Right renal pelvis (tissue), 4 donors: ENCODE measurements at places on chromosomes 1 and 21.

DNA sequence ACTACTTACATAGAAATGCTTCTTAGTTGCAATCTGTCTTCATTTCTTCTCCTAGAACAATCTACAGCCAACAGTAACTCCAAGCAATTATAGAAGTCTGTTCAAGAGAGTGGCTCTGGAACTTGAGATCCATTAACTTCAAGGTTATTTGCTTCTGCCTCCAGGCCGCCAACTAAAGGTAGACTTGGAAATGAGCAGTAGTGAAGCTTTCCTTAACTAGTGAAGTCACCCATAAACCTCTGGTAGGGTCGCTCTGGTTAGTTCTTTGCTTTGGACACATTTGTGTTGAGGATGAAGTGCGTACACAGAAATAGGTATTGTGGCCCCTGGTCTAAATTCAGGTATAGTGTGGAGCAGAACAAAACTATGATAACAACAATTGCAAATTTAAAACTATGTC lies 809.9 kb upstream of the RGS18 start:
- no peak for DNase-seq

GRCh38 chr1:98216304-98216703 lies 295.5 kb upstream of the DPYD start:
- no peak for DNase-seq

DNA sequence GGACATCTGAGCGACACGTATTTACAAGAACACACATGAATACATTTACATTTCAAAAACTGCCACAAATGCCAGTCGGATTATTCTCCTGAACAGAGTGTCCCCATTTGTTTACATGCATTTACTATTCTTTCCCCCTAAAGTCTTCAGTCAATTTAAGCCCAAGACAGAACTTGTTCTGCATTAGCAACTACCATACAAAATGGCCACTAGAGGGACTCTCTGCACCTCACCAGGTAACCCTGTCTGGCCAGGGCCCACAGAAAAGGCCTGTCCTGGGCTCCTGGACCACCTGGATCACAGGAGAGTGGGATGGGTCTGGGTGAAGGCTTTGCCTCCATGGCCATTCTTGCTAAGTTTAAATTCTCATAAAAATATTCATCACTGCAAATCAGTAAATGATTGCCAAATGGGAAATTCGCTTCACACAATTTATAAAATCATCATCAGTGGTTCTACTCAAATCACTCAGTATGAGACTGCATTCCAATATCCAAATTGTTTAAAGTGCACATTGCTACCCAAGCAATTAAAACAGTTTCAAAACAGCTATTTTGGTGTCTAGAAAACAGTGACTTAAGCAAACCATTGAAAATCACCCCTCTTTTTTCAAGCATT lies 12.5 kb upstream of the GUCA2A start:
- DNase-seq: no peak

- no peak for DNase-seq
These were observed 132.8 kb upstream of the CD34 start for GRCh38 chr1:208043691-208044181.

DNA sequence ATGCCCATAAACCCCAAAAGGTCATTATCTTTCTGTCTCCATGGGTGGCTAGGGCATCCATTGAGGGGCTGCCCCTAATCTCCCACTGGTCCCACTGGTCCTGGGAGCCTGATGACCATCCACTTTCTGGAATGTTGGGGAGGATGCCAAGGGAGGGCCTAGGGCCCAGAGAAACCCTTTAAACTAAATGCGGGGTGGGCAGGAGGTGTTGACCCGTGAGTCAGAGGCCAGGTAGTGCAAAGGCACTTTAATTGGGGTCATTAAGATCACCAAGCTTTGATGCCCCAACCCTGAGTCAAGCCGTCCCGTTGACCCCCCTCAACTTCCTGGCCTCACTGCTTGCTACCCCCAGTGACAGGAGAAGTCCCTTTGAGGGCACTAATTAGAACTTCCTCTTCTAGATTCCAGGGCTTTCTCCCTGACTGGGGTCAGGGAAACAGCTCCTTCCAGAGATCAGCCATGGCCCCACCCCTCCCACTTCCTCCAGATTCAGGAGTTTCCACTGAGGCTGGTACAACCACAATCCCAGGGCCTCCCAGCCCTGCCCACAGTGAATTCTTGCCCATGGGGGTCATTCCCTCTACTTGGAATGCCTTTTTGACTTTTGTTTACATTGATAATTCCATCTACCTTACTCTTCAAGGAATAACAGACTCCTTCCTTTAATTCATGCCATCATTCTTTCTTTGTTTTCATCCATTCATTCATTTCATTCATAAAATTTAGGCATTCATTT lies 15.5 kb upstream of the SERINC2 start:
- DNase-seq: no peak

GRCh38 chr1:118047006-118047649 lies 117.6 kb downstream of the WDR3 start:
- DNase-seq: no peak

DNA sequence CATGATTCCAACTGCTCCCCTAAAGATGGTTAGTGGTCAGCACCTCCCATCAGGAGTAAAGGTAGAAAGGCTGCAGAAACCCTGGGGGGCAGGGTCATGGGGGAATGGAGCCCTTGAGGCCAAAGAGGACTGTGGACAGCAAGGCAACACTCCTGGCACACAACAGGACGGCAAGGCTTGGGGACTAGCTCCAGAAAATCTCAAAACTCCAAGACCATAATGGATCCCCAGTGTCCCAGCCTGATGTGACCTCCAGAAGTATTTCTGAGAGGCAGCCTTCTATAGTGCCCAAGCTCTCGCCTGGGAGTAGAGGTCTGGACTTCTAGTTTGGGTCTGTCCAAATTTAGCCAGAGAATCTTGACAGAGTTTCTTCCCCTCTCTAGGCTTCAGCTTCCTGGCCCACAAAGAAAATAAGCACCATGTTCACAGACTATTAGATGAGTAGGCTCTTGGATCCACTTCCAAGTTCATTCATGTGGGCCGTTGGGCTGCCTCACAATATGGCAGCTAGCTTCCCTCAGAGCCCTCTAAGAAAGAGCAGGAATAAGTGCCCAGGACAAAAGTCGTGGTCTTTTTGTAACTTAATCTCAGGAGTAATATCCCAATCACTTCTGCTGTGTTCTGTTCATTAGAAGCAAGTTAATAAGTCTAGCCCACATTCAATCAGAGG lies 6.9 kb downstream of the CD2 start:
- no peak for DNase-seq

DNA sequence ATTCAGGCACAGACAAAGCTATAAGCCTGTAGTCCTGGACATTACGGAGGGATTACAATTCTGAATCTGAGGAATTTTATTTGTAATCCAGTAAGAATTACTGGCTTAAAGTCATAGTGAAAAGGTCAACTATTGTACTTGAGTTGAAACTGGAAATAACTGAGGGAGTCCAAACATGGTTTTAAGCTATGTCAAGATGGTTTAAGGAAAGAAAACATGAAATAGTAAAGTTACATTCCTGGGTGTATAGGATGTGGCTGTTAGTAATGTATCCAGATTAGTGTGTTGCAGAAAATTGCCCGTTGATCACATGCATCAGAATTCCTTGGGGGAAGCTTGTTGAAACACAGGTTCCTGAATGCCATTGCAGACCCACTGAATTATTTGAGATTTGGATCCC lies 124.8 kb upstream of the GORAB start:
- DNase-seq: no peak

DNA sequence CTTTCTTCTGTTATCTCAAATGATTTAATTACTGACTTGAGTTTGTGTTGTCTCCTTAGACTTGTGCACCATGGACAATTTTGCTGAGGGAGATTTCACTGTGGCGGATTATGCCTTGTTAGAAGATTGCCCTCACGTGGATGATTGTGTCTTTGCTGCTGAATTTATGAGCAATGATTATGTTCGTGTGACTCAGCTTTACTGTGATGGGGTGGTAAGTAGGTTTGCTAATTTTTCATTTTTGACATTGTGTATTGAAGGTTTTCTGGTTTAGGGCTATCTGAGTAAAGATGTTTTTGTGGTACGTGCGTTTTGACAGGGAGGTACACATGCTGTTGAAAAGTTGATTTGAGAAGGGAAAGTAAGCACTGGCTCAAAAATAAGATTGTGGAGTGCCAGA lies 14.1 kb downstream of the TTC3 start:
- DNase-seq: no peak

DNA sequence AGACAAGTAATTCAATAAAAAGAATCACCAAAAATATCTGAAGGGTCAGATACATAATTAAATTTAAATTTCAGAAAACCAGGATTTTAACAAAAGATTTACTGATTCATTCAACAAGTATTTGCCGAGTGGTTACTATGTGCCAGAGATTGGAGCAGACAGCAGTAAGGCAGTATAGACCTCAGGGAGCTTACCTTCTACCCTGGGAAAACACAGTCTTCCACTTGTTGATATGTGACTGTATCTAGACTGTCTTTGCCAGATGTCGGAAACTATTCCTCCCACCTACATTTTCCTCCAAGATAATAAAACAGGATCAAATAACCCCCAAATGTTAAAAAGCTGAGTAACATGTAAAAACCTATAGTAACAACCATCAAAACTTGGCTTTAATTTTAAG lies 6.2 kb downstream of the HNRNPR start:
- no peak for DNase-seq

- no peak for DNase-seq
These were observed 37.8 kb downstream of the NGF start for GRCh38 chr1:115300087-115300876.

GRCh38 chr1:57321776-57322175 lies 102.1 kb downstream of the DAB1 start:
- DNase-seq: no peak

GRCh38 chr1:154158307-154159125 lies 3.6 kb upstream of the NUP210L start:
- no peak for DNase-seq

GRCh38 chr1:181369416-181369815 lies 113.9 kb upstream of the CACNA1E start:
- DNase-seq: no peak

- no peak for DNase-seq
These were observed 908 bp upstream of the ELK4 start for GRCh38 chr1:205632669-205633169.

DNA sequence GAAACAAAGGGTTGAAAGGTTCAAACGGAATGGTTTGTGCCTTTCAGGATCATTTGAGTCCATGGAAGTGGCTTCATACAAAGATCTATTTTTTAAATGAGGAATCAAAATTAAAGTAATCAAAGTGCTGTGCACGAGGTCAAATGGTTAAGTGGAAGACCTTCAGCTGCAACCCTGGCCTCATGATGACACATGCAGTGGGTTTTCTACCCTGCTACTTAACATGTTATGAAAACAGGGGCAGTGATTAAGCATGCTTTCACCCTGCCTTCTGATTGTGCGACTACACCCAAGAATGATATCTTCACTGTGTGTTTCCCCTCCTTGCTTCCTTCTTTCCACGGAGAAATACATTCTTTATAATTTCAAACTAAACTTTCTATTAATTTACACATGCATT lies 604.2 kb downstream of the LRRIQ3 start:
- DNase-seq: no peak

DNA sequence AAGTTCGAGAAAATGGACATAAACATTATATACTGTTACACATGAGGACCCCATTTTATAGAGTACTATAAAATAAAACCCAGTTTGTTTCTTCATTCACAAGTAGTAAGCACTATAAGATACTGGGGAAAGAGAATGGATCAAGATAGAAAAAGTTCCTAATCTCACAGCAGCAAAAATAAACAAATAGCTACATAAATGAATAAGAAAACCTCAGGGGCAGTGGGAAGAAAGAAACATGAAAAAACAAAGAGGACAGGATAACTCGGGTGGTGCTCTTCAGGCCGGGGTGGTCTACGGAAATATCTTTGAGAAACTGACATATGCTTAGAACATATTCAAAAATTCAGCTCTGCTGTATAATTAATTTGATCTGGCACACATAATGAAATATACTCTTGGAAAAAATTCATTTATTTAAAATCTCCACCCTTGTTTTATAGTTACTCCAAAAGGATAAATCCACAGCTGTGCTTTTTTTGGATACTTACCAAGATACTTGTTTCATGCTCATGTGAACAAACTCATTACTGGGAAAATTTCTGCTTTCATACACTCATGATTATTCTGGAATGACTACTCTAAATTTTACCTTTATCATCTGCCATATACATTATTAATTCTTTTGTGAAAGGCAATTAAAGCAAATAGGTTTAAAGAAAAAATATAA lies 20.0 kb downstream of the CEP170 start:
- no peak for DNase-seq

- DNase-seq: no peak
These were observed 46.3 kb downstream of the COL18A1 start for GRCh38 chr21:45451091-45451740.

GRCh38 chr1:50476800-50477199 lies 53.6 kb upstream of the DMRTA2 start:
- DNase-seq: no peak
